Fibroblast of skin of right biceps (primary cell): ENCODE measurements at places on chromosomes 7 and 10.

DNA sequence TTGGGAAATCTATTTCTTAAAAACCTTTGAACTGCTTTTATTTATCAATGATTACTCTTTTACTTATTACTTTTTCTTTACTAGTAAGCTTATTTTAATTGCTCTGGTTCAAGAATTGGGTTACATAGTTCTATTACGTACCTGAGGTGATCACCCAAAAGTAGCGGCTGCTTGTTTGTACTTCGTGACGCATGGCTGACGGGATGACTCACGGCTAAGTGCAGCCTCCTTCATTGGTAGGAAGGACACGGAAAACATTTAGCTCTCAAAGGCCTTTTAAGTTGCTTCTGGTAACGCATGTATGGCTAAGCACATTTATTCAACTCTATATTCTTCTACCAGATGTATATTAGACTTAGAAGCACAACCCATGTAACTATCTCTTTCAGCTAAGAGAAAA lies 285.8 kb upstream of the SP4 start:
- no peak for DNase-seq

GRCh38 chr10:79274279-79275104 lies 72.8 kb upstream of the PPIF start:
- peak; percentile 49 for DNase-seq

DNA sequence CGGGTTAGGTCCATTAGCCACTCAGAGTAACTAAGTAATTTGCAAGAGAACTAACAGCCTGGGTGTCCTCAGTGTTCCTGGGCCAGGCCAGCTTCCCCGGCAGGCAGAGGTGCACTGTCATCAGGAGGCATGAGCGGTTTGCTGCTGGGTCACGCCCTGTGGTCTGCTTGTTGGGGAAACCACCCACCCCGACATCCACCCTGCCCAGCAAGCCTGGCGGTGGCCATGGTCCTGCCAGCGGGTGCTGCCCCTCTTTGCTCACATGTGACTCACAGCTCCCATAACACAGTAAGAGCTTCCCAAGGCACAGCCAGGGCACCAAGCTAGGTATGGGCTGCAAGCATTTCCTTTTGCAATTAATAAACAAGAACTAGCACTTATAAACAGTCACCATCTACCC lies 75.9 kb downstream of the RGS10 start:
- no peak for DNase-seq

DNA sequence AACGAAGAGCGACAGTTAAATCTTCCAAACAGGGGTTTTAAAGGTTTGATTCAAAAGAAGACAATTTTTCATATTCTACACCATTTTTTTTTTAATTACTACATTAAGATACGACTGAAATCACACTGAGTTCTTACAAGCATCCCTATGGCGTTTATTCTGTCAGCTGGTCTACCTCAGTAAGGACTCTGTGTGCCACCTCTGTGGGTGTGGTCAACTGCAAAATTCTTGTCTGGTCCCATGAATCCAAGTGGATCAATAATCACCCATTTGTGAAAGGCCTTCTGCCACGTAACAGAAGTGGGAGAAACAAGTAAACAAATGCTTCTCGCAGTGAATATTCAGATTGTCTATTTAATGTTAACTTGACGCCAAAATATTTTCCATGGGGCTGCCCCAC lies 104.1 kb downstream of the GRB10 start:
- no peak for DNase-seq

DNA sequence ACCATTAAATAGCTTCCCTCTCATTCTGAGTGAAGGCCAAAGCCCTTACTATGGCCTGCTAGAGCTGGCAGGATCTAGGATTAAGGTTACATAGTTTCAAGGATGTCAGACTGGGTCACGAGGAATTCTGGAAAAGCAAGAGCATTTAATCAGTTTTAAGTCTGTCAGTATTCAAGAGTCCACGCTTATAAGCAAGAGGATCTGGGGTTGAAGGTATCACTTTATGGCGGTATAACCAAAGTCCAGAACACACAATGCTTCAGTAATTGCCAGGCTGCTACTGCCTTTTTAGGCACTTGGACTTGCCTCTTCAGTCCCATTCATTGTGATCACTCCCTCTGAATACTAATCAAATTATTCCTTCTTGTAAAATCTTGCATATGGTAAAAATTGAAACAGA lies 101.0 kb downstream of the HBP1 start:
- DNase-seq, result no peak

DNA sequence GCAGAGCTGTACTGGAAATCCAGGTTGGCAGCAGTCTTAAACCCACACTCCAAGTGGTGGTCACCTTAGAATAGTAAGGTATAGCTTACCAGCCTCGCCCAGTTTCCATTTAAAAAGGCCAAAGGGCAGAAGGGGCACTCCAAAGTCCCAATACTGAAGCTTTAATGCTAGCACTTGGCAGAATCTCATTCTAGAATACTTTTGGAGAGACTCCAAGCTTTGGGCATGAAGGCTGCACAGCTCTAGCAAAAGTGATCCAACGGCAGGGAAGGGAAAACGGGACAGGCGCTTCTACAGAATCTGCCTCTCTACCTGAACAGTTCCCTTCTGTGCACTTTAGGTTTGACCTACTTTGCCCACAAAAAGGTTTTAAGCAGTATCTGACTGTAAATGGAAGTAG lies 19.7 kb downstream of the SMURF1 start:
- DNase-seq, result no peak

- no peak for DNase-seq
Measured at GRCh38 chr7:106180721-106181120, 68.6 kb upstream of the SYPL1 start.

DNA sequence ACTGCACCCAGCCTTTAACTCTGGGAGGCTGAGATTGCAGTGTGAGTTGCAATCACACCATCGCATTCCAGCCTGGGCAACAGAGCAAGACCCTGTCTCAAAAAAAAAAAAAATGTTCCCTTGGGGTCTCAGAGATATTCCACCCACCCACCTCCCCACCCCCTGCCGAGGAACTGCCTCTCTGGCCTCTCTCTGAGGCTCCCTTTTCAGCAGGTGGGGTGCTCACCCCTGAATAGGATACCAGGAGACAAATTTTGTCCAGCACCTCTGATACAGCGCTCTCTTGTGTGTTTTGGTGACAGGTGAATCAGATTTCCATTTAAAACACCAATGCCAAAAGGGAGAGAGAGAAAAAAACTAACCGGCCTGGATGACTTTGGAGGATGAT lies 92.6 kb upstream of the KIF5B start:
- DNase-seq, result no peak
